ENCODE measurements at places on chromosomes 1 and 21. TPM values are rescaled to one million over a fixed set of nuclear protein-coding genes. Genes with fewer than 3 reads are reported as not detected.

The ETV3L gene
- total RNA-seq, result not detected

The MAB21L3 gene
- total RNA-seq, result 0.84 TPM

The PYHIN1 gene
- total RNA-seq, result not detected

The GNAI3 gene
- 11.6 TPM for total RNA-seq

The GPR161 gene
- total RNA-seq, result 23.4 TPM

Measured in hair follicular keratinocyte (primary cell).